GM12892 (cell line): ENCODE measurements at places on chromosomes 7 and 10.

DNA sequence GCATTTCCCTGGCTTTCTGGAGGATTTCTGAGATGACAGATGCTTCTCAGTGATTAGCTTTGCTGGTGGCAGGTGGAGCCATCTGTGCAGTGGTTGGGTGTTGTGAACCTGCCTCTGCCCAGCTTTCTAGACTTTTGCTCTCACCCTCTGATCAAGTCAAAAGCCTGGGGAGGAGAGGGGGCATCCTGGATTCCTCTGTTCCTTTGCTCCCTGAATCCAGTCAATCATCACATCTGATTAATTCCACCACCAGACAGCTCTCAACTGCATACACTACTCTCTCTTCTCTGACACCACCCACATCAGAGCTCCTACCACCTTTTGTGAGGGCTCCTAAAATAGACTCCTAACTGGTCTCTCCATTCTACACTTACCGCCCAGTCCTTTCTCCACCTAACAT lies 283.5 kb downstream of the WDR11 start:
- DNase-seq: no peak

DNA sequence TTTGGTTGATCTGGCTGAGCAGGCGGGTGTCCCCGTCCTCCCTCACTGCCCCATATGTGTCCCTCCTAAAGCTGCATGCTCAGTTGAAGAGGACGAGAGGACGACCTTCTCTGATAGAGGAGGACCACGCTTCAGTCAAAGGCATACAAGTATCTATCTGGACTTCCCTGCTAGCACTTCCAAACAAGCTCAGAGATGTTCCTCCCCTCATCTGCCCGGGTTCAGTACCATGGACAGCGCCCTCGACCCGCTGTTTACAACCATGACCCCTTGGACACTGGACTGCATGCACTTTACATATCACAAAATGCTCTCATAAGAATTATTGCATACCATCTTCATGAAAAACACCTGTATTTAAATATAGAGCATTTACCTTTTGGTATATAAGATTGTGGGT lies 26.9 kb upstream of the TRIM56 start:
- no peak for DNase-seq

DNA sequence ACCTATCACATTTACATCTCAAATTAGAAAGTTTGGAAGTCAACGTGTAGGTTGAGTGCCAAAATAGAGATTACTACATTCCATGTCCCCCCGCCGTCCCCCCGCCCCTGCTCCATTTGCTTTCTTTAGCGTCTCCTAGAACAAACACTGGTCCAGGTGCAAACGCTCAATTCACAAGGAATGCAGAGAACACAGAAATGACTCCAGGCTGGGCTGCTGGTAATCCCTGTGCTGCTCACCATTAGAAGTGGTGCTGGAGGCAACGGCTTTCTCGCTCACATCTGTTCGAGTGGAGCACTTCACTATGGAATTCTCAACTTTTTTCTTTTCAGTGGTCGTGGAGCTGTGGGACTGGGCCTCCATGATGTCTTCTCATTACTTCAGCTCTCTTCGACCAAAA lies 14.1 kb downstream of the GLI3 start:
- no peak for DNase-seq

DNA sequence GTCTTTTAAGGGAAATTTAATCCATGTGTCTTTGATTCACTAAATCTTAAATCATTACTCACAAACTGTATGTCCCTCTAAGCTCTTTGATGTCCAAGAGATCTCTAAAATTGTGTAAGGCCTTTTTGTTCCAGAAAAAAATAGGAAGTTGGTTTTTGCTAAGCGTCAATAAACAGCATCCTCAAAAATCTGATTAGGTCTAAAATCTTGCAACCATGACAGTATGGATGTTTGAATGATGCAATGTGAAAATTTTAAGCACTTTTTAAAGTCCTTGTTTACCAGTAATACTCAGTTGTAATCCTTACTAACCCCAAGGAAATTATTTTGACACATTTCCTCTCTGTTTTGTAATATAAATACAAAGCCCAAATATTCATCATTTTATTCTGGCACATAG lies 6.8 kb downstream of the MET start:
- DNase-seq: no peak

DNA sequence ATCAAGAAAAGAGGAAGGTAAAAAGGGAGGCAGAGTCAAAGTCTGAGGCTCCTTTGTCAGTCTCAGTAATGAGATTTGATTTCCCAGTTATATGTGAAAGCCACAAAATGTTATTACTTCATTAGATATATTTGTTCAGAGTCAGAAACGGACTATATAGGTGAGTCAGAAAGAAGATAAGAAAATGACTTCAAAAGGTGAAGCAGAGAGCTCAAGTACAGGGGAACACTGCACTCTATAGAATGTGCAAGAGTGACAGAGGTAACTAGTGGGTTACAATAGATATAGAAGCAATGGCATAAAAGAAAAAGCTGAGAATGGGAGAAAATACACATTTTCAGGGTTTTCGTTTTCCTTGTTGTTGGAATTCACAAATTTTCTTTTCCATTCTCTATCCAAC lies 43.3 kb downstream of the DGKB start:
- DNase-seq: no peak

DNA sequence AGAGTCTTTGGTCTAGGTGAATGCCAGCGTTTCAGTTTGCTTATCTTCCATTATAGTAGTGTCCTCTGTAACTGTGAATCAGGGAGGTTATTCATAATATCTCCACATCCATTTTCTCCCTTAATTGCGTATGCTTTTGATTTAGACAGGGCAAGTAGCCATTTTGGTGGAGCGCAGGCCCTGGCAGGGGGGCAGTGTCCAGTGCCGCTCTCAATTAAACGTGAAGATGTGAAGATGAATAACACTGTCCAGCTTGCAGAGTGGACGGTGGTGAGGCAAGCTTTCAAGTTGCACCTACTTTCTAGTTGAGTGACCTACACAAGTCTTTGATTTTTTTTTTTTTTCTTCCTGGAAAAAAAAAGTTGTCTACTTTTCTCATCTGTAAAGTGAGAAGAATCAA lies 4.5 kb downstream of the TSPAN14 start:
- DNase-seq: no peak

- DNase-seq: no peak
These were observed 44.7 kb upstream of the SUN1 start for GRCh38 chr7:787332-788240.

DNA sequence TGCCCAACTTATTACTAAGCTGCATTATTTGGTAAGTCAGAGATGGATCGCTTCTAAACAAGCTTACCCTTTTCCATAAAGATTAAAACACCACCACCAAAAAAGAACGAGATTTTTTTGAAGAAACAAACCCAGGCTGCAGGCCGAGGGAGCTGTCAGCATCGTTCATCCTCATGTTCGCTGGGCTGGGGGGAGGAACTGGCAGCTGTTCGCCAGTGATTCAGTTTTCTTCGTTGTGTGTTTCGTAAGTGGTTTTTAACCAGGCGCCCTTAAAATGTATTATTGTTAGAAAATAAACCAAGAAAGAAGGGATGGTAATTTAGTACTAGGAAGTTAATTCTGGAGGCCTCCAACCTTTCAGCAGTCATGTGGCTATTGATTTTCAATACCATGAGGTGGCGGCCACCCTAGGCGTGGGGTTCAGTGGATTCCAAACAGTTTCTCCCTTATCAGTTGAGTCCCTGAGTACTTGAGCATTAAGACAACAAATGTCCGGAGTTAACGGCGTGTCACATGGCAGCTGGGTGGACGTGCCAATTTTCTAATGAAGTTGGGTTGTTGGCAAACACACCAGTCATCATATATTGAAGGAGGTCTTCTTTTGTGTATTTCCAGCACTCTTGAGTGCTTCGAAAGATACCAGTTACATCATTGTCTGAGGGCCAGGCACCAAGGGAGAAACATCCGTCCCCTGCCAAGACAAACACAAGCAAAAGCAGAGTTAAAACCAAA lies 173.2 kb downstream of the EBF3 start:
- no peak for DNase-seq

DNA sequence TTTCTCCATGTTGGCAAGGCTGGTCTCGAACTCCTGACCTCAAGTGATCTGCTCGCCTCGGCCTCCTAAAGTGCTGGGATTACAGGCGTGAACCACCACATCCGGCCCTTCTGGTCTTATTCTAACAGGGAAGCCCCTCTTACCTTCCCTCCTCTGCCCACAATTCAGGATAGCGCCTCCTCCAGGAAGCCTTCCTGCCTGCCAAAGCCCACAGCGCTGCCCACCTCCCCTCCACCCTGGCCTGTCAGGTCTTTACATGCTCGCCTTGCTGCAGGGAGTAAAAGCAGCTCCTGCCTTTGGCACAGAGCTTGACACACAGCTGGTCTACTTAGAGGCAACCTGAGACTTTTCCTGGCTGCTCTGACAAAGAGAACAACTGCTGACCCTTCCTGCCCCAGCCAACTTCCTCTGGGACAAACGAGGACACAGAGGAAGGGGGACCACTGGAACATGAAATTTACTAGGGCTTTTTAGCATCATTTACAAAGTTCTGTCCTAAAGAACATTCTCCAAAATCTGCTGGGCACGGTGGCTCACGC lies 13.2 kb downstream of the MLXIPL start:
- DNase-seq: no peak

DNA sequence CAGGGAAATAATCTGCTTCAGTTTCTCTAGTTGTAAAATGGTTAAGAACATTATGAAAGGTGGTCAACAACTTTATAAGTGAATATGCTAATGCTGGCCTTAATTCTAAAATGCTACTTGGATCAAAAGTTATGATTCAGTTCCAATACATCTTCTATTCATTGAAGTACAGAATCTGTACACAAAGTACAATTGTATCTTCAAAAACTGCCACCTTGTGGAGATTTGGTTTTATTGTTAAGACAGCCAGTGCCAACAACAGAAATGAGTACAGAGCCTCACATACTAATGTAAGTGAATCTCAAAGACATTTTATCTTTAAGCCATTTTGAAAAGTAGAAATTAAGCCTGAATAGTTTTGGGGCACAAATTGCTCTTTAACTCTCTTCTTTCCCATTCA lies 194.0 kb downstream of the CFTR start:
- DNase-seq: no peak

DNA sequence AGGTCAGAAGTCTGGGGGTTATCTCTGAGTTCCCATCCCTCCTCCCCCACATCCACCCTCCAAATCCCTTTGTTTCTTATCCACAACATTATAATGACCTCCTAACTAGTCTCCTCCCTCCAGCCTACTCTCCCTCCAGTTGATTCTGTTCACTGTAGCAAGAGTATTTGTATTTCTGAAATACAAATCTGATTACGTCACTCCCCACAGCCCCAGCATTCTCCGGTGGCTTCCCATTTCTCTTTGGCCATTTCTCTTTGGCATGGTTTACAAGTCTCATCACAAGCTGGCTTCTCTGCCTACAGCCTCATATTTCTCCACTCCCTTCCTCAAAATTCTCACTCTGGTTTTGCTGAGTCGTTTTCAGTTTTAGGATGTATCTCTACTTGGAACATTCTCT lies 24.6 kb upstream of the MRPS33 start:
- DNase-seq: no peak

DNA sequence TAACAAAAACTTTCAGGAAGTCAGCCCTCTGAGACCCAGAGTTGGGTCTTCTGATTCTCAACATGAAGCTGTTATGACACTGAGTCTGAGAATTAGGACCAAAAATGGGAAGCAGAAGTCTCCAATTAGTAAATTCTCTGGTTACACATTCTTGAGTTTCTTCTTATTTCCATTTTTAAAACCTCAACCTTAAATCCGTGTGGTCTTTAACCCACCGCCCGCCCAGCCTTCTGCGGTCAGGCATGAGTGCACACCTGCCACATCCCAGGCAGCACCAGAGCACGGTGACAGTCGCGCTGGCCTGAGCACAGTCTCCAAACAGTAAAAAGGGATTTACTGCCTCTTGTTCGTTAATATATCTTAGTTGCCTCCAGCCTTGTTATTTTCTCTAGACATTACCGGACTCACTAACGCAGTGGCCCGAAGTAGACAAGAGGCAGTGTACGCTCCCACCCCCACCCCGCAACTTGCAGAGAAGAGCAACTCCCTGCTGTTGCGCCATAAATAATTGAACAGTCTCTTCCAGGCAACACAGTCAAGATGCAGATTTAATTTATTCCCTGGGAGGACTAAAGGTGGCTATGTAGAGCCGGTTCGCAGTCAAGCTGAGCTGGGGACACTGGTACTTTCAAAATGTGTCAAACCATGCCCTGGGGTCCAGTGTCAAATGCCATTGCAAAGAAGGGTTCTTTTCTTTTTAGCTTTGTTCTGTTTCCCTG lies 147.0 kb upstream of the CELF2 start:
- DNase-seq: no peak

- no peak for DNase-seq
These were observed 25.7 kb downstream of the SNX8 start for GRCh38 chr7:2288503-2288902.

DNA sequence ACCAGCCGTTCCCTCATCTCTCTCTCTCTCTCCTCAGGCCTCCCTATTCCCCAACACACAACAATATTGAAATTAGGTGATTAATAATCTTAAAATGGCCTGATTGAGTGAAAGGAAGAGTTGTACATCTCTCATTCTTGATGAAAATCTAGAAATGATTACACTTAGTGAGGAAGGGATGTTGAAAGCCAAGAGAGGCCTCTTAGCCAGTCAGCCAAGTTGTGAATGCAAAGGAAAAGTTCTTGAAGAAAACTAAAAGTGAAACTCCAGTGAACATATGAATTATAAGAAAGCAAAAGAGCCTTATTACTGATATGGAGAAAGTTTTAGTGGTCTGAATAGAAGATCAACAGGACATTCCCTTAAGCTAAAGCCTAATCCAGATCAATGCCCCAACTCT lies 695.1 kb downstream of the GRID1 start:
- DNase-seq: no peak

GRCh38 chr10:20962165-20962564 lies 65.1 kb upstream of the NEBL start:
- no peak for DNase-seq

- no peak for DNase-seq
These were observed 51.4 kb upstream of the EGFR start for GRCh38 chr7:54967377-54967776.

- DNase-seq: no peak
These were observed 98.4 kb upstream of the FZD1 start for GRCh38 chr7:91165846-91166230.

DNA sequence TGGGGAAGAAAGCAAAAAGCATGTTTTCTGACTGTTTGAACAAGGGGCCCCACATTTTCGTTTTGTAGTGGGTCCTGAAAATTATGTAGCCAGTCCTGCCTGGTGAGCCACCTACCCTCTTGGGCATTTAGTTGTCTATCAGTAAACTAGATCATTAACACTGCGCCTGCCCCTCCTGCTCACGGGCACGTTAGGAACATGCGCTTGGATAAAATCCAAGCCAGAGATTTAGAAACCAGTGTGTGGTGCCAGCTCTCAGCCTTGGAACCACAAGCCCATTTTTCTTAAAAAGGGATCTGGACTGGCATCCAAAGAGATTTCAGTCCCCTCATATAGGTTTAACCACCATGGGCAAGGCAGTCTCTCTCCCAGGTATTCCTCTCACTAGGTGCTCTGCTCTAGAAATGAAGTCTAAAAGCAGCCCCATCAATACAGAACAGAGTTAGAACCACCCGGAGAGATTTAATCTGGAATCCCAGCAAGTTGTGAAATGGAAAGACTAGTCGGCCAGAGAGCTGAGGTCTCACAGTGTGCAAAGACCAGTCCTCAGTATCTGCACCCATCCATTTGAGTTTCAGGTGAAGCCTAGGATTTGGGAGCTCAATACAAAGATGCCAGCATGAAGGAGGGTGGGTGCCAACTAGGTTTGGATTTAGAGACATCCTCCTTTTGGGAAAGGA lies 123.9 kb upstream of the TCF7L2 start:
- DNase-seq: no peak
